CD8-positive, alpha-beta T cell (primary cell): ENCODE measurements at places on chromosomes 2 and 18.

- no peak for DNase-seq
These were observed 11.8 kb upstream of the EN1 start for GRCh38 chr2:118859157-118859770.

GRCh38 chr18:78525366-78526111 is 454.1 kb upstream of the SALL3 start:
- no peak for DNase-seq

DNA sequence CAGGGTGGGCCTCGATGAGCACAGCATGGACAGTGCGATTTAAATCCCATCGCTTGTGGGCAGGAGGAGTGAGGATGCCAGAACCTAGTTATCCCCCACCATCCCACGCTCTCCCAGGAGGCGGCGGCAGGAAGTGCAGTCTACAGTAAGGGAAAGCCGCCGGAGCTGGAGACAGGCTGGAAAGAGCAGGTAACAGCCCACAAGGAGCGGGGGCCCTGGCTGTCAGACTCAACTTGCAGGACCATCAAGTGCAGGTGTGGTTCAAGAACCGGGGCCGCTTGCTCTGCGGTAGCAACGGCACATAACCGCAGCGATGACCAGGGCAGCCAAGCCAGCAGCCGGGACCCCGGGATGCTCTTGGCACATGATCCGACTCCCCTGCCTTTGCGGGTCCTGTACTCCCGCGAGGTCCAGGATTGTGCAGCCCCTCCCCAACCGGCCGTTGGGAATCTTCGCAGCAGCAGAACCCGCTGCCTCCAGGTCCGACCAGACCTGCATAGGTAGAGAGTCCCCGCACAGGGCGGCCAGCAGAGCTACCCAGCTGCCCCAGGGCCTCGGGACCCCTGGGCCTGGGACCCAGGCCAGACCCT is 82.1 kb downstream of the BIN1 start:
- DNase-seq, result no peak

GRCh38 chr2:210630873-210631560 is 74.6 kb downstream of the CPS1 start:
- no peak for DNase-seq

- no peak for DNase-seq
These were observed 46.4 kb downstream of the SLC8A1 start for GRCh38 chr2:40405465-40405864.

- no peak for DNase-seq
These were observed 2.4 kb downstream of the MOGAT1 start for GRCh38 chr2:222673883-222674282.

- DNase-seq, result no peak
These were observed 221.9 kb downstream of the DYM start for GRCh38 chr18:49238433-49239042.

DNA sequence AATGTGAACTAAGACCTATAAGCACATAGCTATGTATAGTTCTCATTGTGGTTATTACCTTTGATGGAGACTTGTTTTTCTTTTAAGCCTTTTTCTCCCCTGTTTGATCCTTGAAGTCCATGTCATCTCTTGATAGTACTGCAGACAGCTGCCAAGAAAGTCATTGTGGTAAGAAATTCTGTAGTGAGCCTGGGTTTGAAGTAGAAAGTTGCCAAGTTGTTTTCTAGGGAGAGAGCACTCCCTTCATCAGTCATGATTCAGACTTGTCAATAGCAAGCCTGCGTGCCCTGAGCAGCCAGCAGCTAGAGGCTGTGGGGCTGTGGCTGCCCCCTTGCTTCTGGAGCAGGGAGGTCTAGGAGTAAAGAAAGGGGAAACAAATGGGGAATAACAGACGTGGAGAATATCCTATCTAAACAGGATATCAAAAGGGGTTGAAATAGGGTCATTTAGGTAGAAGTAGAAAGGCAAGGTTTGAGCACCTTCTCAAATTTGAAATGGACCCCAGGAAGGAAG is 8.4 kb downstream of the SP5 start:
- no peak for DNase-seq

DNA sequence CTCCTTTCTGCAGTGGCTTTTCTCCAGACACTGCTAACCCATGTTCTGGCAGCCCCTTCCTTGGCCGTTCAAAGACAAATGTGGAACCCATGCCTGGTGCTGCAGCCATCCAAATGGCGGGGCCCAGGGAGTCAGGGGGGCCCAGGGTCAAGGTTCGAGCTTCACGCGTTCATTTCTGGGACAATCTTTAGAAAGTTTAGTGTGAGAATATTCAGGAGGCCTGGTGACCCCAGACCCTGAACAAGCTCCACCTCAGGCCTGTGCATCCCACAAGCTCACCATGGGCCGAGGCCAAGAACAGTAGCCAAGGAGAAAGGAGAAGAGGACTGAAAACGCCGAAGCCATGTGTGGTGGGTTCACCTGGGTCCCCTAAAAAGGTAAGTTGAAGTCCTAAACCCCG is 54.4 kb downstream of the ANKMY1 start:
- DNase-seq, result no peak
